ENCODE measurements at places on chromosomes 16 and 17.
A peak's percentile ranks its signal among the peaks of the same experiment; 100 is the strongest.

DNA sequence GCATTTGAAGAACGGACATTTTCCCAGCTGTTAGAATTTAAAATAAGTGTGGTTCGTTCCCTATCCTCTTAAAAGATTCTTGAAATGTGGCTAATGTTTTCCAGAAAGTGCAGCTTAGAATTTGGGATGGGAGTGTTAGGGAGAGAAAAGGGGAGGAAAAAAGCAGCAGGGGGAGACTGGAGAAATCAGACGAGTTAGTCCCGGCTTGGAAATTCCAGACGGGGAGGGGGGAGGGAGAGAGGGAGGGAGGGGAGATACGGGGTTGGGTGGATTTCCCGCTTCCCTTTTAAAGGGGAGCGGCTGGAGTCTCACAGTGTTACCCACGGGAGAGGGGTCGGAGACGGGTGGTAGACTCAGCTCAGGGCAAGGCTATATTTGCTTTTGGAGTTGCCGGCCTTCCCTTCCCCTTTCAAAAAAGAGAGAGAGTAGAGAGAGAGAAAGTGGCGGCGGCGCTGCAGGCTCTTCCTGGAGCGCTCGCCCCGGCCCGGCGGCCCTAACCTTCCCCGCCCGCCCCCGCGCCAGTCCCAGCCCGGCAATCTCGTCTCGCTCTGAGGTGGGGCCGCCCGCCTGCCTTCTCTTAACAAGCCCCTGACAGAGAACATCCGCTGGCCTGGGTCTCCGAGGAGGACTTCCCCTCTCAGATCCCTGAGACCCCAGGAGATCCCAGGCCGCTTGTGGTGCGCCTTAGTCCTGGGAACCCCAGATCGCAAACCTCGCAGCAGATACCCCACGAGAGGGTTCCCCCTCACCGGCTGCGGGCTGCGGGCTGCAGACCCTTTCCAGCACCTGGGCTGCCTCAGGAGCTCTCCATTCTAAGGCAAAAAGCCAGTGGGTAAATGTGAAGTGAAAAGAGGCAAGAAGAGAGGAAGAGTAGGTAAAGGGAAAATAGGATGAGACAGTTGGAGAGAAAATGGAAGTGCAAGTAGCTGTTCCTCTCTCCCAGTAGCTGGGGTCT, 6.6 kb downstream of the IGF2BP1 start:
- no peak for DNase-seq

DNA sequence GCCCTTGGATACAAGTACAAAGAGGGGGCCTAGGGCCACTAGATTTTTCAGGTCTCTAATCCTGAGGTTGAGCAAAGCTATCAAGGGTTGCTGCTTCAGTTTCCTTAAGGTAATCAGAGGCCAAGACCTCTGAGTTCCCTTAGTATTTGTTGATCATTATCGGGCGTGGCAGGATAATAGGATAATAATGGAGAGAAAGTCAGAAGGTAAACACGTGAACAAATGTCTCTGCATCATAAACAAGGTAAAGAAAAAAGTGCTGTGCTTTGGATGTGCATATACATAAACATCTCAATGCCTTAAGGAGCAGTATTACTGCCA, 41.5 kb upstream of the YPEL2 start:
- no peak for DNase-seq

DNA sequence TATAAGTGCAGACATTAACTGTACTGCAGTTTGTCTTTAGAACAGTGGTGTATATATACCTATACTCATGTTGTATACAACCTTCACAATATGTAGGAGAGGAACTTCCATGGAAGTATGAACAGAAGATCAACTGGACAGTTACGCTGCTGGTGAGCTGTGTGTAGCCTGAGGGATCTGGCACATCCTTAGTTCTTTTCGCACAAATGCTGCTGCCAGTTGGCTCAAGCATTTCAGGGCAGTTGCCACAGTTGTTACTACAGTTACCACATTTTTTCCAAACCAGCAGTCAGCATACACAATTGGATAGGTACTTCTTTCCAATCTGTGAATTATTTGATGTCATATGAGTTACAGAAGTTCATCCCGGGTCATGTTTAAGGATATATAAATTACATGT, 539.6 kb upstream of the HSBP1 start:
- DNase-seq: no peak

- DNase-seq: peak; percentile 59
Observed at GRCh38 chr17:18258356-18259038, at the start of gene FLII. TSS of gene FLII (minus strand) at chr17:18258738. CDS start at chr17:18258690, 48 bp downstream.

DNA sequence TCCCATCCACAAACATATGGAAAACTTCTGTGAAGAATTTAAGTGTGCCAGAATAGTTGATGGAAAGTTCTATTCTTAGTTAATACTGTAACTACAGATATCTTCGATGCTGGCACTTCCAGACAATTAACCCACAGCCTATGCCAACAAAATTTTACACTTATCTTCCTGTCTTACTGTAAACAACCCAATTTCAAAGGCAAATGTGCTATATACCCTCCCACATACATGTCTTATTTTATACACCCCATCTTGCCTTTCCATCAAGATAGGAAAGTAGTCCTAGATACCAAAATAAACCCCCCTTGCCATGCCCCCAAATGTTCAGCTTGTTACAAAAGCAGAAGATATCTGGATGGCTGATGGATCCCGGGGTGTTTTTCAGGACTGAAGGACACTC, 306.3 kb downstream of the SLC39A11 start:
- DNase-seq: no peak

DNA sequence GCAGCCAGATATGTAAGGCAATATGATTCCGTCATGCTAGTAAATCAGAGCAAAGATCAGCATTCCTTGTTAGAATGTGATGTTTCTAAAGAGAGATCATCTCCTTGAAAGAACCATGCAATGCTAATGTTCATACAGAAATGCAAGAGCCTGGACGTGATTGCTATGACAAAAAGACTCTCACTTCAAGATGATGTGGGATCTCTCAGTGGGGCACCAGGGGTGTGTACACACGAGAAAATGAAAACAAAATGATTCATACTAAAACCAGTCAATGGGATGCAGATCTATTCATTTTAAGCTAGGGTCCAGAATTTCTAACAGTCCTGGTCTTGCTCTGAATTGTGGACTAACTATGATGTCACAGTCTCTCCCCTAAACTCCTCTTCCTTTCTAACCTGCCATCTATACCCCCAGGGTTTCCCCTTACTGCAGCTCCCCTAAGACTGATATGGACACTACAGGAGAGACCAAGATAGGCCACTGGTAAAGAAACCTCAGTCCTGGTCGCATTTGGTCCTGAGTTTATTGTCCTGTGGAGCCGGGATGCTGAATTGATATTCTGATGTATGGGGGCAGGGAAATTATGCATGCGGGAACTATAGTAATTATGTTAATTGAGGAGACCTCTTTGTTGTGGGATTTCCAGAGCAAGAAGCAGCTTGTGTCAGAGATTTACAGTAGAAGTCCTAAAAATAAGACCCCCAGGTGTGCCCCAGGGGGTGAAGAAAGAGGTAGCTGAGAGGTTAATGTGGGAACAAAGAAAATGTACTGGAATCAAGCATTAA, 179.0 kb downstream of the PMP22 start:
- DNase-seq: no peak

DNA sequence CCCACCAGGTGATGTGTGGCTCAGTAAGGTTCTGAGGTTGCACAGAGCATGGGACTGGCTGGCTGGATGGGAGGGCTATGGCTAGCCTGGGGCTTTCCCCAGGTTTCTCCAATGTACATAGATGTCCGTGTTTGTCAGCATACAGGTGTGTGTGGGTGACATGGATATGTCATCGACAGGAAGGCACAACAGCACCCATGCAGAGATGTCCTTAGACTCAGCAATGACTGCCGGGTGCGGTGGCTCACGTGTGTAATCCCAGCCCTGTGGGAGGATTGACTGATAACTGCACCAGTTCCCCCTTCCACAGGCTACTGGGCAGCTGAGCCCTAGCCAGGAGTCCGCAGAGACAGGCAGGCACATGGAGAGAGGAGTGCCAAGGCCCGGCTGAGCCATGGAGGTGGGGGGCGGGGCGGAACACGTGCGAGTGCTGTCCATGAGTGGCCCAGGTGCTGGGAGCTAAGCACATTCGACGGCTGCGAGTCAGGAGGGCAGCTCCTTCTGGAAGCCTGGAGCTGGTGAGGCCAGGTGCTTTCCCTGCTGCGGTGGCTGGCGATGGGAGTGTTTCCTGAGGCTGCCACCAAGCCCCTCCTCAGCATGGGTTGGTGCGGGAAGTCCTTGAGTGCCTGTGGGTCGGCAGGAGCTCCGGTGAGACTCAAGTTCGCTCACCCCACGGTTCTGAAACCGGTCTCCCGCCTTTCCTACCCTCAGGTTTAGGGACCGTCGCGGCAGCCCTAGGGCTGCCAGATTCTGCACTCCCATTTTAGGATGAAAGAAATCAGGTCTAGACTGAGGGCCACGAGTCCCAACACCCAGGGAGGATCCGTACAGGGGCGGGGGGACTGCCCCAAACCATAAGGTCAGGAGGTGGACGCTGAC, 858 bp upstream of the ASPSCR1 start:
- DNase-seq: peak; percentile 17

GRCh38 chr17:46977348-46977747, 1.7 kb downstream of the RPRML start:
- DNase-seq: peak; percentile 12

- DNase-seq: no peak
Observed at GRCh38 chr17:58229881-58230280, 8.5 kb upstream of the LPO start.

DNA sequence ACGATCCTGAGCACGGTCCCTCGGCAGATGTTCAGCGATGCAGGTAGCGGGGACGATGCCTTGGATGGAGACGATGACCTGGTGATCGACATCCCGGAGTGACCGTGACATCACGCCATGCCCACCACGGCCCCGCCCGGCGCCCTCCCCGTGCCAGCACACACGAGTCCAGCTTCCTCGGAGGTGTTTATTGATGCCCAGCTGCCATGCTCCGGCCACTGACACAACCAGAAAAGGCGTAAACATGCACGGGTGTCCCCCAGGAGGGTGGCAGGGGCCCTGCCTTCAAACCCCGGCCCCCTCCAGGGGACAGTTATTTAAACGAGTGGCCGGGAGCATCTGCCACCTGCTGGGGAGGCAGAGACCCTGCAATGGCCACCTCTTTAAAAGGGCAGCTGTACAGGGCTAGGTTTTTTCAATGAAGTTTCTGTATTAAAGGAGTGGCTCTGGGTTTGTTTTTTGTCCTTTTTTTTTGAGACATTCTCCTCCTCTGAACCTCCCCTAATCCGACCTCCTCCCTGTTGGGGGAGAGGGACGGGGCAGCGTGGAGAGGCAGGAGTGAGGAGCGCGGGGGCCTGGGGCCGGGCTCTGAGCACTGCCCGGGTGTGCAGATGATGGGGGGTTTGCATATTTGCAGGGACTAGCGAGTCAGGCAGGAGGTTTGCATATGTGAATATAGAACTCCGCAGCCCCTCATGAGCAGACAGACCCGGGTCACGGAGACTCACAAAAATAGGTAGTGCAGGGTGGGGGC, 5.3 kb downstream of the DOC2A start:
- DNase-seq: peak; percentile 64

DNA sequence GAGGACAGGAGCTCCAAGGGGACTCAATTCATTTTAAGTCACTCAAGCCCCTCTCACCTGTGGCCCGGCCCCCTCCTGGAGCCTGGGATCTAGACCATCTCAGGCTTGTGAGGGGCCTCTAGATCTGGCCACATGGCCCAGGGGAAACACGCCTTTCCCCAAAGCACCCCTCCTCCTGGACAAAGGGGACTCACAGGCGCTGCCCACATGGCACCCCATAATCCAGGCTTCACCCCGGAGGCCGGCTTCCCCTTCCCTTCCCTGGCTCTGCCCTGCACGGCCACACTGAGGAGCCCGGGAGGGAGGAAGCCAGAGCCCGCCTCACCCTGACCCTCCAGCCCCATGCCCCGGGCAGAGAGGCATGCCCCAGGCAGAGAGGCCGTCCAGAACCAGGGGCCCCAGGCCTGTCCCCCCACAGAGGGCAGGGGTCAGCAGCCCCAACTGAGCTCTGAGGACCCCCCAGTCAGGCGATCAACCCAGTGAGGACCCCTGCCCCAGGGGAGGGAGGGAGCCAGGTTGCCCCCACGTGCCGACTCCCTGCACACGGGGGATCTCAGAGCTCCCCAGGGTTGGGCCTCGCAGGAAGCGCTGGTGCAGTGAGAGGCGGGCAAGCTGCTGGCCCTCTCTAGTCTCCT, 10.9 kb downstream of the HS3ST6 start:
- DNase-seq: no peak

- DNase-seq: no peak
Observed at GRCh38 chr17:80624864-80625263, 80.2 kb downstream of the RPTOR start.

GRCh38 chr16:15873737-15874136, 14.7 kb downstream of the CEP20 start:
- DNase-seq: no peak

- DNase-seq: no peak
Observed at GRCh38 chr16:20881503-20881878, 18.7 kb downstream of the DCUN1D3 start.

DNA sequence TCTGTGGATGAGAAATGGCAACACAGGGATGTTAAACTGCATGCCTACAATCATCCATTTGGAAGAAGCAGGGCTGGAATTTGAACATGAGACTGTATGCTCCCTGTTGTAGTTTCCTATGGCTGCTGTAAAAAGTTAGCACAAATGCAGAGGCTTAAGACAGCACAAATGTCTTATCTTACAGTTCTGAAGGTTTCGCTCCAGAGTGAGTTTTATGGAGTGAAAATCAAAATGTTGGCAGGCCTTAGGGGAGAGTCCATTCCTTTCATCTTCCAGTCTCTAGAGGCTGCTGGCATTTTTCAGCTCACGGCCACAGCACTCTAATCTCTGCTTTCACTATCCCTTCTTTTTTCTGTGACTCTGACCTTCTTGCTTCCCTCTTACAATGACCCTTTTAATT, 660.1 kb downstream of the WWOX start:
- no peak for DNase-seq

GRCh38 chr16:10171221-10171620, 11.0 kb downstream of the GRIN2A start:
- DNase-seq: no peak

- no peak for DNase-seq
Observed at GRCh38 chr16:53153130-53153529, 98.3 kb downstream of the CHD9 start.

- DNase-seq: no peak
Observed at GRCh38 chr16:88466175-88466862, 13.2 kb downstream of the ZFPM1 start.

DNA sequence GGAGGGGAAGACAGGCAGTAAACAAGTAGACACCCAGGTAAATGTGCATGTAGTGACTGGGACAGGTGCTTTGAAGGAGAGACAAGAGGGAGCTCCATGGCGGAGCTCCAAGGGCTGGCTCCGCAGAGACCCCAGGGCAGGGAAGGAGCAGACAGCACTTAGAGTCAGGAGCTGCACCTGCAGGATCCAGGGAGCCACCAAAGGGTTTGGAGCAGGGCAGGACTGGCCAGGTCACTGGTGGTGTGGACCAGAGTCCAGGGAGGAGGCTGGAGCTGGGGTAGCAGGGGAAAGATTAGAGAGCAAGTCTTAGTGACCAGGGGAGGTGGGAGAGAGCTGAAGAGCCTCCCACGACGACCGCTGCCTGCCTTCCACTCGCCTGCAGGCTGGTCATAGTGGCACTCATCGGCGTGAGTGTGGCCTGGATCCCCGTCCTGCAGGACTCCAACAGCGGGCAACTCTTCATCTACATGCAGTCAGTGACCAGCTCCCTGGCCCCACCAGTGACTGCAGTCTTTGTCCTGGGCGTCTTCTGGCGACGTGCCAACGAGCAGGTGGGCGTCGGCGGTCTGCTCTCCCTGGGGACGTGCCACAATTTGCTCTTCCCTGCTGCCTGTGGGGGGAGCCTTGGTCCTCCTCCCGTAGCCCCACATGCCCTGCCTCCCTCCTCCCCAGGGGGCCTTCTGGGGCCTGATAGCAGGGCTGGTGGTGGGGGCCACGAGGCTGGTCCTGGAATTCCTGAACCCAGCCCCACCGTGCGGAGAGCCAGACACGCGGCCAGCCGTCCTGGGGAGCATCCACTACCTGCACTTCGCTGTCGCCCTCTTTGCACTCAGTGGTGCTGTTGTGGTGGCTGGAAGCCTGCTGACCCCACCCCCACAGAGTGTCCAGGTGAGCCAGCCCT, 14.7 kb upstream of the FAM83G start:
- DNase-seq: no peak

All from RKO (cell line).